DMS 273 treated with DMSO at 0.1 percent for 48 hours (cell line): ENCODE measurements at places on chromosomes 12 and 14.

GRCh38 chr12:65741656-65742017, 82.6 kb upstream of the HMGA2 start:
- no peak for DNase-seq

GRCh38 chr12:107475900-107476299, 209.7 kb upstream of the PWP1 start:
- no peak for DNase-seq

- DNase-seq: no peak
Measured at GRCh38 chr12:15116086-15116485, 105.1 kb downstream of the RERG start.

DNA sequence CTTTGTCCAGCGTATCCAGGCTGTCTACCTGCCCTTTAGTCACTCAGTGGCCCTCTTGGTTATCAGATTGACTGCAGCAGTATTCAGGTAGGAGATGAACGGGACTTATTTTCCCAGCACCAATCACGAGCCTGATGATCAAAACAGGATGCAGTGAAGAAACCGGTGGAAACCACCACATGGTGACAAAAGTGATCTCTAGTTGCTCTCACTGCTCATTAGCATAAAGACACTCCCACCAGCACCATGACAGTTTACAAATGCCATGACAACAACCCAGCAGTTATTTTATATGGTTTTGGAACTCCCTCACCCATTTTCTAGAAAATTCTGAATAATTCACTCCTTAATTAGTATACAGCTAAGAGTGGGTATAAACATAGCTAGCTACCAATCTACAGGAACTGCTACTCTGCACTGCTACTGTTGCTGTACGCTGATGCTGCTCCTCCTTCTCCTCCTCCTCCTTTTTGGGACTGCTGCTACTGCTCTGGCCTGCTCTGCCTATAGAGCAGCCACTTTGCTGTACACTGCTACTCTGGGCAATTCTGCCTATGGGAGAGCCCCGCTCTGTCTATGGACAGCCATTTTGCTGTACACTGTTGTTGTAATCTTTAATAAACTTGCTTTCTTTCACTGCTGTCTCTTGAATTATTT, 142.5 kb upstream of the SSTR1 start:
- no peak for DNase-seq

DNA sequence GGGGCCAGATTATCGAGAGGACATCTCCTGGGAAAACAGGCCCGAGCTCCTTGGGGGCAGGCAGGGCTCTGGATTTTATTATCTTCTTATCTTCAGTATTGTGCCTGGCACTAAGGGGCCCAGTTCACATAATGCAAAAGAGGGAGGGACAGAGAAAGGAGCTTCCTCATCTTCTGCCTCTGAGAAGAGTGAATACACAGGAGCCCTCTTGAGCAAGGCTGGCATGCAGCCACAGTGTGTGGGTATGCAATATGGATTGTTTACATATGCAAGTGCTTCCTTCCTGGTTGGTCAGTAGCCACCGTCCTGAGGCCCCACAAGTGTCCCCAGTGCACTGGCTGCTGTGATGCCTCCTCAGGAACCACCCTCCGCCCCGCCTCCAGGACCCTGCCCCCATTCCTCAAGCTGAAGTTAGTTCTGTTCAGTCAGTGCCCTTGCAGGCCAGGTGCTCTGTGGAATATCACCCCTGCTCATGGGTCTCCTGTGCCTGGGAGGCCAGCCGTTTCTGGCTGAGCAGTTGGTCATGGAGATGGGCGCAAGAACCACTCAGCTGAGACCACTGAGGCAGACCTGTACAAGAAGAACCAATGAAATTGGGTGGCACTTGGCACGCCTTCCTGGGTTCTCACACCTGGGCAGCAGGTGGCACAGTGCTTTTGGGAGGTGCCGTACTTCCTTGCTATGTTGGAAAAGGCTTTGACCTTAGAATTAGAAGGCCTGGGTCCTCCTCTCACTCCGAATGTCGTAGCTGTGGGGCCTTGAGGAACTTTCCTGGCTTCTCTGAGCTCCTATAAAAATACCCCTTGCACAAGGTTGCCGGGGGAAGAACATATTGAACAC, 35.1 kb upstream of the ACTN1 start:
- DNase-seq: no peak

- DNase-seq: no peak
Measured at GRCh38 chr14:57526942-57527341, 33.3 kb upstream of the CCDC198 start.

GRCh38 chr12:104306943-104307654, 3.6 kb downstream of the EID3 start:
- DNase-seq: no peak

- no peak for DNase-seq
Measured at GRCh38 chr12:120278137-120279069, 12.9 kb upstream of the PXN start.

DNA sequence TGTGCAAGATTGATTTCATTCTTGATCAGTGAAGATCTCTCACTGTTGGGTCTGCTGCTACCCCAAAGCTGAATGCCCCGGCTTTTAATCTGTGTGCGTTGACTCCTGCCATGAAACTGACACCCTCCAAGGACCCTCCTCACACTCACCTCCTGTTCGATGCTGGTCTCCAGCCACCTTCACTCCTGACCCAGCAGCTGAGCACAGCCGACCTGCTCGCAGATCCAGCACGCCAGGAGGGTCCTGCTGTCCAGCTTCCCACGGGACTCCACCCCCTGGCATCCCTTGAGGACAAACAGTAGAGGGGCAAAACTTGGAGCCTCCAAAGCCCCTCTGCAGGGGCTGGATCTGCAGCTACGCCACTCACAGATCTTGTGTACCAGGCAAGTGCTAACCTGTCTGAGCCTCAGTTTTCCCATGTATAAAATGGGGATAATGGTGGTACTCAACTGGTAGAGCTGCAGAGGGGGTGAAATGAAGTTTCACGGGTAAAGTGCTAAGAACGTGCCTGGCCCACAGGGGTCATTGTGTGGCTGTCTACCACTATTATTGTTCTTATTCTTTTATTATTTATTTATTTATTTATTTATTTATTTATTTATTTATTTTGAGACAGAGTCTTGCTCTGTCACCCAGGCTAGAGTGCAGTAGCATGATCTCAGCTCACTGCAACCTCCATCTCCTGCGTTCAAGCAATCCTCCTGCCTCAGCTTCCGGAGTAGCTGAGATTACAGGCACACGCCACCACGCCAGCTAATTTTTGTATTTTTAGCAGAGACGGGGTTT, 178.0 kb downstream of the PHETA1 start:
- no peak for DNase-seq

DNA sequence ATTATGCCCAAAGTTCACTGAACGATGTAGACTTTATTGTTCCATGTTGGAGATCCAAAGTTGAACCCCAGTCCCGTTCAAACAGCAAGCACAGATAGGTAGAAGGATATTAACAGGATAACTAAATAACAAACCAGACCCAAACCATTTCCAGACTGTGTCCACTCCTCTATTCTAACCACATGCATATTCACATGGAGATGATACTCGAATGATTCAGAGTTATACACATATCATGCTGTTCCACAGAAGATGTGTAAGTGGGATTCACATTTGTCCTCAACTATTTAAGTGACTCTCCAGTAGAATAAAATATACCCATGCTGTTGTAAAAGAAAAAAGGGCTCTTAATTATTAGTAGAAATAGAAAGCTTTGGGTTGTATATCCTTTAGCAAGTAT, 185.9 kb downstream of the ITPR2 start:
- DNase-seq: no peak

DNA sequence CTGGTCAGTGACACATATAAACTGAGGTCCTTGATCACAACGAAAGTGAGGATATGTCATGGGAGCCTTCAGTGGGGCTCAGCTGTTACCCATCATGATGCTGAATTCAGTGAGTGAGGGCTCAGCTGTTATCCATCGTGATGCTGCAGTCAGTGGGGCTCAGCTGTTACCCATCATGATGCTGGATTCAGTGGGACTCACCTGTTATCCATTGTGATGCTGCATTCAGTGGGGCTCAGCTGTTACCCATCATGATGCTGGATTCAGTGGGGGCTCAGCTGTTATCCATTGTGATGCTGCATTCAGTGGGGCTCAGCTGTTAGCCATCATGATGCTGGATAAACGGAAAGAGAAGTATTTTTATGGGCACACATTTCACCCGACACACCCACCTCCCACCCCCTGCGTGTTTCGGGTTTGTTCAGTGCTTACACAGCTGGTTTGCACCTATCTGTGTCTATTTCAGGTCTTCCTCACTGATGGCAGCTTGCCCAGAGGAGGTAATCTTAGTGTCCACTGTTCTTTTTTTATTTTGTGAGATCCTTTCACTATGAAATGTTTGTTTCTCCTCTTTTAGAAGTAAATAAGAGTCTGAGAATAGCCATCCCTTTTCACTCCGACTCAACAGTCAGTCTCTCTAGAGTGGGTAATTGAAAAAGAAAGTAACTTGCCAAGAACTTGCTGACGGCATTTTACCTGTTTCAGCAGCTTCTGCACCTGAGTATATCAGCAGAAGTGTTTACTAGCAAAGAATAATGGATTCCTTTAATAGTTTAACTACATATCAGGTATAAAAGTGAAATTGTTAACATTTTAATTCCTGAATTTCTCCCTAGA, 183.0 kb downstream of the ERC1 start:
- DNase-seq: no peak

DNA sequence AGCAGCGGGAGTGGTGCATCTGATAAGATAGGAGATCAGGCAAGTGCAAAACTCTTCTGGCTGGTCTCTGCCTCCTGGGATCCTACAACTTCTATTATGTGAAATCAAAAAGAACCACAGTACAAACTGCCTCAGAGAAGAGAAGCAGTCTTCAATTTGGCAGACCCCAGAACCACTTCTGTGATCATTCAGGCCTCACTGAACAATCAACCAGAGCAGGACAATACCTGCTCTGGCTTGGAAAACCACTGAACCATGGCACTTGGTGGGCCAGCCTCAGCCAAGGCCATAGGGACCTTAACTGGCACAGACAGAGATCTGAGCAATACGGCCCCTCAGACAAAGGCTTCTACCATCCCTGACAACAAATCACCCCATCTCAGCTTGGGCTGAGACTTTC, 103.0 kb downstream of the NDUFA12 start:
- no peak for DNase-seq

DNA sequence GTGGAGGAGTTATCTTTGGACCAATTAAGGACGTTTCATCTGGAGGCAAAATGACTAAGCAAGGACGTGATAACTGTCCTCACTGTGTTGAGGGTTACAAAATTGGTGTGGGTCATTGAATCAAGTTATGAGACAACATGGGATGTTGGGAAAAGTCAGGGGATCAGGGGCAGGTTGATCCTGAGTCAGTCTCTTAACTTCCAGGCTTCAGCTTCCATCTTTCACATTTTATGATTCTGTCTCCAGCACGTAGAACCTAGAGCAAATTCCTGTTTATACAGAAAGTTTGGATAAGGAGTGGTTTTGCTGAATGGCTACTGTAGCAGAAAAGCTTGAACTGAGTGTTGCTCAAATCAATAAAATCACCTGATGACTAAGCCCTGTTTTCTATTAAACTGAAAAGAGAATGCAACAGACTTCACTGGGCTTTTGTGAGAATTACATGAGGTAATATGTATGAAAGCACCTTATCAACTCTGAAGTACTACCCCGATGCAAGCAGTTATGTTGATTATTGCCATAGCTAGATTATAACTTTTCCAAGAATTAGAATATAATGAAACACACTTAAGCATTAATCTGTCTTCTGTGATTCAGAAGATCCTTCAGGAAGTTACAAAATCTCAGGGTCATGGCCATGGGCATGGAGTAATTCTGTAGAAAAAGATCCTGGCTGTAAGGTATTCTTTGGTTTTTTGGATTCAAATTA, 184.8 kb downstream of the ETV6 start:
- no peak for DNase-seq

GRCh38 chr12:116537101-116537904, 21.9 kb upstream of the MAP1LC3B2 start:
- DNase-seq: no peak

- no peak for DNase-seq
Measured at GRCh38 chr14:45679853-45680252, 426.9 kb upstream of the MIS18BP1 start.

DNA sequence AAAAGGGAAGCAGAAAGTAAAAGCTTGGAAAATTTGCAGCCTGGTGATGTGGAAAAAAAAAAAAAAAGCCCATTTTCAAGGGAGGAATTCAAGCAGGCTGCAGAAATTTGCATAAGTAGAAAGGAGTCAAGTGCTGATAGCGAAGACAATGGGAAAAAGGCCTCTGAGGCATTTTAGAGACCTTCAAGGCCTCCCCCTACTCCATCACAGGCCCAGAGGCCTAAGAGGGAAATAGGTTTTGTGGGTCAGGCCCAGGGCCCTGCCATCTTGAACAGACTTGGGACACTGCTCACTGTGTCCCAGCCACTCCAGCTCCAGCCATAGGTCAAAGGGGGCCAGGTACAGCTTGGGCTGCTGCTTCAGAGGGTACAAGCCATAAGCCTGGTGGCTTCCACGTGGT, 13.8 kb upstream of the PRKD1 start:
- DNase-seq: no peak

DNA sequence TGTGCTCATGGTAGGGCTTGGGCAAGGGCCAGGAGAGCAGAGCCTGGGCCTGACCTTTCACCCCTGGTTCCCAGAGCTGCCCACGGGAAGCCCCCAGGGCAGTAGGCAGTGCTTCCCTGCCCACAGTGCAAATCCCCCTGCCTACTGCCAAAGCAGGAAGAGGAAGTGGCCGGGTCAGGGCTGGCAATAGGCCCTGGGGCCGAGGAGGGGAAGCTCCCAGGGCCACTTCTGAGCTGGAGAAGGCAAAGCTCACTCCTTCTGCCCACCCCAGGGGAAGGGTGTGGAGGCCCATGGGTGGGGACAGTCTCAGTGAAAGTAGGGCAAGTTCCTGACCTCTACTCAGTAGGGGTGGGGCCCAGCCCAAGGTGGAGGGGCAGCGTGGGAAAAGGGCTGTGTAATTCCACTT, 5.4 kb upstream of the NR4A1 start:
- DNase-seq: no peak

- no peak for DNase-seq
Measured at GRCh38 chr12:12736759-12737676, 19.9 kb downstream of the CDKN1B start.

DNA sequence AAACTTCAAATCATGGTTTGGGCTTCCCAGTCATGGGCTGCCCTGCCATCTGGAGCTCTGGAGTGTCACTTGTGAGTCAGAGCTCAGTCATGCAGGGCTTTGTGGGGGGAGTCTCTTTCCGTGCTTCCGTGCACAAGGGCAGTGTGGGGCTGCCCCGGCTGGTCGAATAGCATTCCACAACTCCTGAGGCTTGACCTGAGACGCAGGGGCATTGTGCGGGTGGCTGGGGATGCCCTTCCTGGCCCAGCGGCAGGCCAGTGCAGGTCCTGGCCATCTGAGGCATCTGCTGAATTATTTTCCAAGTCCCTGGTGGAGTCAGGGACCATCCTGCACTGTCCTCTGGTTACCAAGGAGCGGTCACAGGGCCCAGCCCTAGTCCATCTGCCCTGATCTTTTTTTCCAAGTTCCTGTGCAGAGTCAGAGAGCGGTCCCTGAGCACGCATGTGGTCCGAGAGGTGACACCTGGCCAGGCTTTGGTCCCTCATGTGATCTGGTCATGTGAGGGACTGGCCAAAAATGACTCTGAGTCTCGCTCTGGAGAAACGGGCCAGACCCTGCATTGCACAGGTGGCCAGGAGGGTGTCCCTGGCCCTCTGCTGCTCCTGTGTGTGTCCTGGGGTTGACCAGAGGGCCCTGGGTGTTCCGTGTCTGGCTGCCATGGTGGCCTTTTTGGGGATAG, 167.0 kb upstream of the ALG10B start:
- DNase-seq: no peak
